ENCODE measurements at places on chromosomes 12 and 14.

DNA sequence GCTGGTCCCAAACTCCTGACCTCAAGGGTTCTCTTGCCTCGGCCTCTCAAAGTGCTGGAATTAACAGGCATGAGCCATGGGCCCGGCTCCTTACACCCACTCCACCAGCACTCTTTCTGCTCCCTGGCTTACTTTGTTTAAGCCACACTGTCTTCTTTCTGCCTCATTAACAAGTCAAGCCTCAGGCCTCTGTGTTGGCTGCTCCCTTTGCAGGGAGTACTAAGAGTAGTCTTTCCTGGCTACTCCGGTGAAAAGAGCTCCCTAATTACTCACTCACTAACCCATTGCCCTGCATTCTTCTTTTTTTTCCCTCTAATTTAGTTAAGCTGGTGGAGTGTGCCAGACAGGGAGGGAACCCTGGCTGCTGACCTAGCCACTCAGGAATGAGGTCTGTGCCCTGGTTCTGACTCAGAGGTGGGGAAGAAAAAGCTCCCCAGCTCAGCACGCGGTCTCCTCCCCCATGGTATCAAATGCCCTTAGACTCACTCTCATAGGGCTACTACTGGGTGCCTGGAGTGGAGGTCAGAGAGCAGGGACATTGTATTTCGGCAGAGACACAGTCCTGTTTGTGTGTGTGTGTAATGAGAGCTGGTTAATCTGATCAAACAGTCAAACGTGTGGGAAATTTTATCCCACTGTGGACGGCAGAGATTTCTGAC lies 19.8 kb downstream of the GALNT6 start:
- DNase-seq = no peak

DNA sequence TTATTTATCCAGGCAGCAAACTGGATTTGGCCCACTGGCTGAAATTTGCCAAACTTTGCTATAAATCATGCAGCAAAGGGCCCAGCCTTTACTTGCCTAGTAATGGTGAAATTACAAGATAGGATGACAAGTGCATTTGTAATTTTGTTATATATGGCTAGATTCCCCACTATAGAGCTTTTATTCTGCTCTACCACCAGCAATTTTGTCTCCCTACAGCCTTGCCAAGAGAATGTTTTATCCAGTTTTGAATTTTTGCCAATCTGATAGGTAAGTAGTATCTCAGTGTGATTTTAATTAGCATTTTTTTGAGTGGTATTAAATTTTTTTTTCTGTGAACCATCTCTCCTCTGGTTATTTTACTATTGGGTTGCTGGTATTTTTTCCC lies 161.6 kb downstream of the SLC41A2 start:
- no peak for DNase-seq

- no peak for DNase-seq
Observed at GRCh38 chr14:59532419-59532818, 44.2 kb downstream of the CCDC175 start.

- DNase-seq = no peak
Observed at GRCh38 chr12:78101113-78101876, 270.6 kb downstream of the NAV3 start.

DNA sequence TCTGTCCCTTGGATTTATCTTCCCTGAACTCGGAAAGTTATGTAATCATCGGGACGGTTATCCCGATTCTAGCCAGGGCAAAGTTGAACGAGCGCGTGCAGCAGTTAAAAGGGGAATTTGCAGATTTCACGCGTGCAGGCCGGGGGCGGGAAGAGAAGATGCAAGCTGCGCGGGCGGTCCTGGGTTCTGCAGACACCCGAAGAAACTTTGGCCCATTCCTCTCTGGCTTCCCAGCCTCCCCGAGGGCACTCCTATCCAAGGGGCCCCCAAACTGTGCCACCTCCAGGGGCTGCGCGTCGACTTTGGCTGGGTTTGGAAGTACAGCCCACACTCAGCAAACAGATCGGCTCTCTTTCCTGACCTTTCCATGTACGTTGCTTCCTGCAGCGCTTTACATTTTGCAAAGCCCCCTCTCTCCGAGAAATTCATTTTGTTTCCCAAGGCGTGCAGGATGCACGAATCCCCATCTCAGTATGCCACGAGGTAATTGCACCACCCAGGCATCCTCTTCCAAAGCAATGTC lies 941 bp upstream of the PPP1CC start:
- peak; percentile 19 for DNase-seq

DNA sequence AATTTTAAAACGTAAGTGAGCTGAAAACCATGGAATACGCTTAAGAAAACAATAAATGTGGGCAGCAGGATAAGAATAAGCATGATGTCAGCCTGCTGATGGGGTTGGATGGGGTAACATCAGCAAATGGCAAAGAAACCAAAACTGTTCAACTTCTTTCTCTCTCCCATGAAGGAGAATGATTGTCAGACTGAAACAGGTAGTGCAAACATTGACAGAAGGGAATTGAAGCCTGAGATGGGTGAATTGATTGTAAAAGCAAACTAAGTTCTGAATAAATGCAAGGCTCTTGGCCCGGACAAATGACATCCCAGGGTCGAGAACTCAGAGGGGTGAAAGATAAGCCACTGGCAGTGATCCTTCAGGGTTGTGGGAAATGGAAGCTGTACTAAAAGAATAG lies 182.6 kb downstream of the ETV6 start:
- no peak for DNase-seq

GRCh38 chr12:989751-990660 lies 1.0 kb upstream of the ERC1 start:
- DNase-seq = no peak

- DNase-seq = no peak
Observed at GRCh38 chr14:102828151-102828550, 50.9 kb downstream of the TRAF3 start.

DNA sequence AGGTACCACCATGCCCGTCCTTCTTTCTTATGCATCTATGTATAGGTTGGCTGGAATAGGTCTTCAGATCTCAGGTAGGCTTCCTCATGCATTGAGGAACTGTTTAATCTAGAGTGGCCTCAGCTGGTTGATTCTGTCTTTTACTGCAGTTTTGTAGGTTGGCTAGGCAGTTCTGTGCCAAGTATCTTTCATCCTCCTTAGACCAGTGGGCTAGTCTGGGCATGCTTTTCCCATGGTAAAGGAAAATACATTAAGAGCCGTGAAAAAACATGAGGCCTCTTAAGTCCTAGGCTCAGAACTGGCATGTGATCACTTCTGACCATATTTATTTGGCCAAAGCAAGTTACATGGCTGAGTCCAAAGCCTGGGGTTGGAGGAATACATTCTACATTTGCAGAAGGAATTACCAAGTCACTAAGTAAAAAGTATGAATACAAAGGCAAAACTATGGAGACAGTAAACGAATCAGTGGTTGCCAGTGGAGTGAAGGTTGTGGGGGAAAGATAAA lies 137.3 kb downstream of the WIF1 start:
- DNase-seq = no peak

- DNase-seq = no peak
Observed at GRCh38 chr12:31300341-31300740, 25.6 kb downstream of the SINHCAF start.

DNA sequence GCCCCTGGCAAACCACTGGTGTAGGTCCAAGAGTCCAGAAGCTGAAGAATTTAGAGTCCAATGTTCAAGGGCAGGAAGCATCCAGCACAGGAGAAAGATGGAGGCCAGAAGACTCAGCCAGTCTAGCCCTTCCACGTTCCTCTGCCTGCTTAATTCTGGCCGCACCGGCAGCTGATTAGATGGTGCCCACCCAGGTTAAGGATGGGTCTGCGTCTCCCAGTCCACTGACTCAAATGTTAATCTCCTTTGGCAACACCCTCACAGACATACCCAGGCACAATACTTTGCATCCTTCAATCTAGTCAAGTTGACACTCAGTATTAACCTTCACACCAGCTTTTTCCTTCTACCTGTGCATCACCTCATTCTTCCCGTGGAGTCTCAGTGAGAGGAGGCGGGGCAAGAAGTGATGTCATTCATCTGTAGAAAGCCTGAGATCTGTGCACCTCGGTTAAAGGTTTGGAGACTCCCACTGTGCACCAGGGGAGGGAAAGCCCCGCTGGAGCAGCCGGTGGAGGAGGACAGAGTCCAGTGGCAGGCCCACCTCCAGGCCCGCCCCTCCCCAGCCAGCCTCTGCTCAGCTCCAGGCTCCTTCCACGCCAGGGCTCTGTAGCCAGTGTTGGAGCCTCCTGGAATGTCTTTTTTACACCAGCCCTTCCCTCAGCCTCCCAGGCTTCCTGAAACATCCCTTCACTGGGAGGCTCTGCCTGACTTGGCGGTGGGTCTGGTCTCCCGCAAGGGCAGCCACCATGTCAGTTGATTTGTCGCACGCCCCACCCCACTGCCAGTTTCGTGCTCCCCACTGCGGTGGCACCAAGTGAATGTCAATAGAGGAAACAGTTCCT lies 80.1 kb upstream of the DYNC1H1 start:
- DNase-seq = no peak

DNA sequence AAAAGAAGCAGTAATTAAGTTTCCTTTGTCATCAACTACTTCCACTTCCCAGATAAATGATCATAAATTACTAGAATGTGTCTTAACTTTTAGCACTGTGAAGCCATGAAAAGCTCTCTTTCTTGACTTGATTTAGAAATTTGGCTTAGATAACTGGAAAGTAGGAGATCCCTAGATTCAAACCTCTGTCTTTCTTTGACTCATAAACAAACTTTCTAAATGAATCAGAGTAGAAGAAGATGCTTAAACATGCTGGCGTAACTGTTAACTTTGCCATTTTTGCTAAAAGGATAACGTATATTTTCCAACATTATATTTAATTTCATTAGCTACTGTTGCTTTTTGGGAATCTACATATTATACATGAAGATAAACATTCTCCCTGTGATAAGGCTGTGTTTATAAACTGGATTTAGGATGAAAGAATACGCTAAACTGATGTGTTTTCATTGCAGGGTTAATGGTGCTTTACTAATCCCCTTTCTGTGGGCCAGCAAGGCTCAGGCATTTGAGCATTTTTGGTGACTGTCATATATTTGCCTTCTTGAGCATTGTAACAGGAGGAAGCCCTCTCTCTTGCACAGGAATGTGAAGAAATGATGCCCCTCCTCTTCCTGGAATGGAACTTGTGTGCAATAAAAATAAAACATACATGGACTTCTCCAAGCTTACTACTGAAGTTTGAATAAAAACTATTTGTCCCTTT lies 301.4 kb downstream of the BMP4 start:
- no peak for DNase-seq

GRCh38 chr12:89941436-89941835 lies 232.8 kb upstream of the ATP2B1 start:
- no peak for DNase-seq

GRCh38 chr12:3222979-3223378 lies 145.8 kb downstream of the TSPAN9 start:
- no peak for DNase-seq

DNA sequence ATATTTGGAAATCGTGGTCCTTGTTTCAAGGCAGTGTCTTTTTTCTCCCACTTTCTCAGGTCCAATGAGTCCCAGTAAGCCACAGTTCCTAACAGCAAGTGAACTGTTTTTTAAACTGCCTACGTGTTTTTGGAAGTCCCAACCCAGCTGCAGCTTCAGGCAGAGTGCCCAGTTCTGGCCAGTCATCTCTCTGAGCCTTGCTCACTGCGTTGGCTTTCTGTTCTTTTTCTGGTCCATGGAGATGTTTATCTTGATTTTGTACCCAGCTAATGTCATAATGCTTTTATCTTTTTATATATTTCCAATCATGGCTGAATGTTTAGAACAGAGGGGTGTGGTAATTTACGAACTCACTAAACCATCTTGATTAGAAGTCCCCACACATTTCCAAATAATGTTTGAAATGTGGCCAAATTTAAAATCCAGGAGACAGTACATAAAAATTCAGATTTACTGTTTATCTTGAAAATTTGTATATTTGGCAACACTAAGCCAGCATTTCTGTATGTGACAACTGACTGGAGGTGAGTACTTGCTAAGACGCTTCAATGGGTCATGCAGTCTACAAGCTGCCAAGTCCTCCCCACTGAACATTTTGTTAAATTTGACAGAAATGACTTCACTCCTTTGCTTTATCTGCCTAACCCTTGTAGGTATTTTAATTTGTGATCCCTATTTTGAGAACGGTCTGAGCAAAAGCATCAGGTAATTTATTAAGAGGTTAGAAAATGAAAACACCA lies 46.1 kb upstream of the OTOGL start:
- no peak for DNase-seq

GRCh38 chr12:91871751-91872150 lies 273.9 kb downstream of the BTG1 start:
- DNase-seq = no peak

DNA sequence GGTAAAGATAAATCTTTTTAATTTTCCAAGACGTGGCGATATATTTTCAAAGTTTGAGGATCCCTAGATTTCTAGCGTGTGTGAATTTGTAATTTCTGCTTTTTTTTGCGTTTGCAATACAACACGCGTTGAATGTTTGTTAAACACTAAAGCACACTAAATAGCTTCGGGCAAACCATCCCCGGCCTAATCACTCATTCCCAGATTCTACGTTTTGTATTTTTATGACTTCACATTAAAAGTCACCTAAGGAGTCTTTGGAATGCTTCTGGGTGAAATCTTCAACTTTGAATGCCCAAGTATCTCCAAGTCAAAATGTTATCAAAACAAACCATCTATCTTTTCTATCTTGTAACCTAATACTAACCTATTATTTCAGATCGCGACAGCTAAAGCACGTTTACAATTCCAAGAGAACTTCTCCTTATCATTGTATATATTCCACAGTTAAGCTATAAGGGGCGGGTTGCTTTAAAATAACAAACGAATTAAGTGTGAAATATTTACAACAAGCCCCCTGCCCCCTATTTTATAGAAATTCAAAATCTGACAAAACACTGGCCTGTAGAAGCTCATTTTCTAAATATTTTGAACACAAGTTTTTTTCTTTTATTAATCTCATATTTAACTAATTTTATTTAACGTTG lies 1.1 kb downstream of the ALX1 start:
- DNase-seq = no peak

DNA sequence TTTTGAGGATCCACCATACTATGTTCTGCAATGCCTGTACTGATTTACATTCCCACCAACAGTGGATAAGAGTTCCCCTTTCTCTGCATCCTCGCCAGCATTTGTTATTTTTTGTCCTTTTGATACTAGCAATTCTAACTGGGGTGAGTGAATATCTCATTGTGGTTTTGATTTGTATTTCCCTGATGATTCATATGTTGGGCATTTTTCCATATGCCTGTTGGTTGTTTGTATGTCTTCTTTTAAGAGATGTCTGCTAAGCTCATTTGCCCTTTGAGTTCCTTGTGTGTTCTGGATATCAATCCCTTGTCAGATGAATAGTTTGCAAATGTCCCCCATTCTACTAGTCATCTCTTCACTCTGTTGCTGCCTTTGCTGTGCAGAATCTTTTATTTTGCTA lies 49.0 kb upstream of the MSRB3 start:
- DNase-seq = no peak

GRCh38 chr12:4957761-4958160 lies 48.1 kb downstream of the KCNA1 start:
- DNase-seq = no peak

- DNase-seq = no peak
Observed at GRCh38 chr12:124916374-124917134, 2.1 kb upstream of the UBC start.

- DNase-seq = no peak
Observed at GRCh38 chr14:52553002-52553670, 500 bp downstream of the GPR137C start.
